ENCODE measurements at places on chromosomes 13 and 19.

- no peak for DNase-seq
Observed at GRCh38 chr13:101493541-101493940, 41.1 kb downstream of the ITGBL1 start.

DNA sequence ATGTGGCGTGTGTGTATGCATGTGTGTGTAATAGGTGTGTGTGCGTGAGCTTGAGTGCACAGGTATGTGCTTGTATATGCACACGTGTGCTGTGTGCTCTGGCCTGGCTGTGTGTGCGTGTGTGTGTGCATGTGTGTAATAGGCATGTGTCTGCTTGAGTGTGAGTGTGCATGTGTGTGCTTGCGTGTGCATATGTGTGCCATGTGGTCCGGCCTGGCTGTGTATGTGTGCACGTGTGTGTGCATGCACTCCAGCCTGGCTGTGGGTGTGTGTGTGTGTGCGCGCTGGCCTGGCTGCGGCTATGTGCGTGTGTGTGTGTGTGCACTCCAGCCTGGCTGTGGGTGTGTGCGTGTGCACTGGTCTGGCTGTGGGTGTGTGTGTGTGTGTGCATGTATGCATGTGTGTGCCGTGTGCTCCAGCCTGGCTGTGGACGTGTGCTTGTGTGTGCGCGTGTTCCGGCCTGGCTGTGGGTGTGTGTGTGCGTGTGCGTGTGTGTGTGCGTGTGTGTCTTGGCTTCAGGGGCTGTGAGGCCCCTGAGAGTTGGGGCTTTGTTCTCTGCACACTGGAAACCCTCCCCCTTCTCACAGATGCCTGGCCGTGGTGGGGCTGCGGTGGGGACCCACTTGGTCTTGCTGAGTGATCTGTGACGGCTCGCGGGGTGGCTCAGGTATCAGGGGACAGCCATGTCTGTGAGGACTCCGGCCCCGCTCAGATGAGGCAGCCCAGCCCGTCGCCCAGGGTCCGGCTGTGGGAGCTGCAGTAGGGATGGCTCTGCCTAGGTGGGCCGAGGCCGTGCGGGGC lies 8.2 kb downstream of the SPPL2B start:
- DNase-seq = no peak

- DNase-seq = no peak
Observed at GRCh38 chr13:89695343-89696257, 1651.9 kb upstream of the MIR17HG start.

DNA sequence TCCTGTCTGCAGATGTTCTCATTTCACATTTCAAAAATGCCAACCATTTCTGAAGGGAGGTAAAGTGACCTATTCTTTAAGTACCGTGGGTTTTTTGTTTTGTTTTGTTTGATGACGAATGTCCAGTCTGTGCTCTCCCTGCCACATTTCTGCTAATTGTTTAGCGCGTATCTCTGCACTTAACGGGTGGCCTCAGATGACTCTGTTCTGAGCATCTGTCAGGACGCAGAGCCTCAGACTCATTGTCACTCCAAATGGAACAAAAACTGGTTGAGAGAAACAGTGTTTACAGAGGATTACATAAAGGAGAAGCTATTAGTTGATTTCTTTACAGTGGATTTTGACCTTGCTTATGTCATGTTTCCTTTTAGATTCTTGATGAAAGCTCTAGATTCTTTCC lies 23.7 kb downstream of the TPP2 start:
- DNase-seq = no peak

GRCh38 chr13:38417727-38418126 lies 68.1 kb downstream of the UFM1 start:
- no peak for DNase-seq

- DNase-seq = no peak
Observed at GRCh38 chr13:83621765-83622421, 260.4 kb downstream of the SLITRK1 start.

DNA sequence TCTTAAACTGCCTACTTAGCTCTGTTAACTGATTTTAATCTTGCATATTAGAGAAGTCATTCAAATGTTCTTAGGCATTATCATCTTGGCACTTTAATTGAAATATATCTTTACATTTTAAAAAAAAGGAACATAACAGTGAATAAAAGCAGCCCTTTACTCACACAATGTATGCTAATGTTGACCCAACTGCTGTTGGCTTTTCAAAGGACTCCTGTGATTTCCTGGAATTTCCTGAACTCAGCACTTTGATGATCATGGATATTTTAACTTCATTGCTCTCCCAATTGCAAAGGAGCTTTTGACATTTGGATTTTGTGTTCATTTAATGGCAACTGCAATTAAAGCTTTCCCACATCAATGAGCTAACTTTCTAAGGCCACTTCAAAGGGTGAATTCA lies 1230.3 kb downstream of the DIAPH3 start:
- no peak for DNase-seq

DNA sequence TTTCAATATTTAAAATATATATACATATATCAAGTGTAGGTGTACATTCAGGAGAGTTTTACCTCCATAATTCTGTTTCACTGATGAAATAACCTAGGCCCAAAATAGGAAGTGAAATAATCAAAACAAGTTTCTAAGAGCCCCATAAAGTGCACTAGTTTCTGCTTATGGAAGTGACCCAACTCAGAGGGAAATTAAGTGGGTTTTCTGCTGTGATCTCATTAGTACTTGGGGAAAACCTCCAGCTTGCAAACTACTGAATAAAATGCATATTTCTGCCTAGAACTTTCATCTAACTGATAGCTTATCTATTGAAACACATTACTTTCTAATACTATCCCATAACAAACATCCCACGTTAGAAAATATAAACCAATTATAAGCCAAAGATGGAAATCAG lies 45.4 kb upstream of the MIR17HG start:
- no peak for DNase-seq

DNA sequence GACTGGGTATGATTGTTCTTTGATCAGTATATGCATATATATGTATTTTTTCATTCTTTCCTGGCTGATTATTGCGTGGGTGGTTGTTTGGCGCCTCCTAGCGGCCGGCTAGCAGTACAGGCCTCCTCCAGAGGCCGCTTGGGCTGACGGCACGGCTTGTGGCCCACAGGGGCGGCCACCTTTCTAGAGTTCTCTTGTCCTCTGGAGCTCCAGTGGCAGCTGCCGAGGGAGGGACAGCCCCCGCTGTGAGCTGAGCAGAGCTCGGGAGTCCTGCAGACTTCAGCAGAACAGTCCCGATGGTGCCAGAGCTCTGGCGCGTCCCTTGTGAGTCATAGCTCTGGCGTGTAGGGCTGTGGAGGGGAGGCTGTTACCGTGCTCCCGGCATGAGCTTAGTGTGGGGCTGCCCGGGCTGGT lies 22.5 kb upstream of the ZNF429 start:
- DNase-seq = peak; percentile 39

- peak; percentile 95 for DNase-seq
Observed at GRCh38 chr19:18294467-18294864, 13.0 kb upstream of the JUND start.

DNA sequence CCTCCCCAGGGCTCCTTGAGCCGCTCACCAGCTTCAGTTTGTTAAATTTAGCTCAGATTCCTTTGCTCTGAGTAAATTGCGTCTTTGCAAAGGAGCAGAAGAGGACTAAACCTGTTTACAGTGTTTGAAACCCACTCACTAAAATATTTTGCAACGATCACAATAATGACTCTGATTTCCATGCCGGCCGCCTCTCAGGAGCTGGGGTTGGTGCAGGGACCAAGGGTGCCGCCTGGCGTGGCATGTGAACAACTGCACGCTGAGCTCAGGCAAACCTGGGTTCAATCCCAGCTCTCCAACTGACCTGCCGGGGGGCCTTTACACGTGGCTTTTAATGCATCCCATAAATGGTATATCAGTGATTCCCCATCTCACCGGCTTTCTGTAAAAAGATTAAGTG lies 68.7 kb upstream of the CACNA1A start:
- DNase-seq = no peak

- no peak for DNase-seq
Observed at GRCh38 chr19:17565611-17566010, 10.2 kb downstream of the COLGALT1 start.

DNA sequence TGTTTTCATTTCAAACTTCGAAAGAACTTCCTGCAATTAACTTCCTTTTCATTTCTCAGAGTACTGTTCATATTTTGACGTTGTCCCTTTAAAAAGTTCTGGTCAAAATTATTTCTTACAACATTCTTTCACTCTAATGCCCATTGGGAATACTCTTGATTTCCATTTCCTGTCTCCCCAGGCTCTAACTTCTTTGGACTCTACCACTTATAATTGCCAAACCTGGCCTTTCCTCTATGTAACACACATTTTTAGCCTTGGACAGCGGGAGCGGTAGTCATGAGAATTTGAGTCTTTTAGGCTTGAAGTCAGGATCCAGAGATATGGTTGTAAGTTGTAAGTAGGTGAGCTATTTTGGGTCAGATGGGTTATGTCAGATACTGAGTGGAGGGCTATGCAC lies 163.5 kb upstream of the SPRY2 start:
- no peak for DNase-seq

GRCh38 chr19:46009530-46010510 lies 13.0 kb downstream of the PGLYRP1 start:
- DNase-seq = peak; percentile 19

- DNase-seq = peak; percentile 74
Observed at GRCh38 chr19:40609561-40610395, 8.6 kb downstream of the LTBP4 start.

GRCh38 chr19:51339313-51339686 lies 2.6 kb downstream of the VSIG10L start:
- DNase-seq = no peak

DNA sequence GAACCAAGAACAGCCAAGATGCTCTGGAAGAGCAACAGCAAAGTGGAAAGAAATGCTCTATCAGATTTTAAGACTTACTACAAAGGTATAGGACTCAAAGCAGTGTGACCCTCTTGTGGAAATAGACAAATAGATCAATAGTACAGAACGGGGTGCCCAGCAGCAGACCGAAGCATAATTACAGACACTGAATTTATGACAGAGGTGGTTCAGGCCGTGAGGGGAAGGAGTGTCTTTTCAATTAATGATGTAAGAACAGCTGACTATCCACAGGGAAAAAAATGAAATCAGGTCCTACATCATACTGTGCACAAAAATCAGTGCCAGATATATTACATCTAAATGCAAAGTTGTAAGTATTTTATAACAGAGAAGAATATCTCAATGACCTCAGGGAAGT lies 95.6 kb downstream of the KATNAL1 start:
- no peak for DNase-seq

DNA sequence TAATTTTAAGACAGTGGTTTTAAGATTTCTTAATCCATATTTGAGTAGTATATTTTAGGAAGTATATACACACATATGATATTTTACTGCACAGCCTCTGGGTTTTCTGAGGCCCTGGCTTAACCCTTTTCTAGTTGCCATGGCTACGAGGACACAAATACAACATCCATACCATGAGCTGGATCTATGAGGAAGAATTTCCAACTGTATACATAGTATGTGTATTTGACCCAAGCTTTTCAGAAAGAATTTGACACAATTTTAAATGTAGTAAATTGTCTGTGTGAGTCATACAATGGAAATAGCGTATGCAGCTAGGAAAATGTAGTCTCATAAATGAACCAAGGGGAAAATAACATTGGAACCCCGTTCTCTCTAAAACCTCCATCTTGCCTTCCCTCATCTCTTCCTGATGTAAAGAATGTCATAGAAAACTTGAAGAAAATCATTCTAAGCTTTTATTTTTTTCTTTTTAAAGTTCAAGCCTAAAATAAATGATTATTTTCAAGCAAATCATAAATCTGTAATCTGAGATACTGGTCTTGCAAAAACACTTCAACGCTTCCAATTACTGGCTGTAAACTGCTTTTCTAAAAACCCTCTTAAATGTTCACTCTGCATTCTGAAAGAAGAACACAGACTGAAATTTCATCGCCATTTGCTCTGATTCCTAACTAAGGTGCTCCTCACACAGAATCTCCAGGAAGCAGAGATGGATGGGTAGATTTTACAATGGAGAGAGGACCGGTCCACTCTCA lies 172.4 kb downstream of the LACC1 start:
- no peak for DNase-seq

DNA sequence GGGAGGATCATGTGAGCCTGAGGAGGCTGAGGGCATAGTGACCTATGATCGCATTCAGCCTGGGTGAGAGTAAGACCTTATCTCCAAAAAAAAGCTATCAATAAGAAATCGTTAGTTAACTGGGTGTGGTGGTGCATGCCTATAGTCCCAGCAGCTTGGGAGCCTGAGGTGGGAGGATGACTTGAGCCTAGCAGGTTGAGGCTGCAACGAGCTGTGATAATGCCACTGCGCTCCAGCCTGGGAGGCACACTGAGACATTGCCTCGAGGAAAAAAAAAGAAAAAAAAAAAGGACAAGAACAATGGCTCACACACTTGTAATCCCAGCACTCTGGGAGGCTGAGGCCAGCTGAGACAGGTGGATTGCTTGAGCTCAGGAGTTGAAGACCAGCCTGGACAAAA lies 16.2 kb downstream of the PSPC1 start:
- DNase-seq = no peak

DNA sequence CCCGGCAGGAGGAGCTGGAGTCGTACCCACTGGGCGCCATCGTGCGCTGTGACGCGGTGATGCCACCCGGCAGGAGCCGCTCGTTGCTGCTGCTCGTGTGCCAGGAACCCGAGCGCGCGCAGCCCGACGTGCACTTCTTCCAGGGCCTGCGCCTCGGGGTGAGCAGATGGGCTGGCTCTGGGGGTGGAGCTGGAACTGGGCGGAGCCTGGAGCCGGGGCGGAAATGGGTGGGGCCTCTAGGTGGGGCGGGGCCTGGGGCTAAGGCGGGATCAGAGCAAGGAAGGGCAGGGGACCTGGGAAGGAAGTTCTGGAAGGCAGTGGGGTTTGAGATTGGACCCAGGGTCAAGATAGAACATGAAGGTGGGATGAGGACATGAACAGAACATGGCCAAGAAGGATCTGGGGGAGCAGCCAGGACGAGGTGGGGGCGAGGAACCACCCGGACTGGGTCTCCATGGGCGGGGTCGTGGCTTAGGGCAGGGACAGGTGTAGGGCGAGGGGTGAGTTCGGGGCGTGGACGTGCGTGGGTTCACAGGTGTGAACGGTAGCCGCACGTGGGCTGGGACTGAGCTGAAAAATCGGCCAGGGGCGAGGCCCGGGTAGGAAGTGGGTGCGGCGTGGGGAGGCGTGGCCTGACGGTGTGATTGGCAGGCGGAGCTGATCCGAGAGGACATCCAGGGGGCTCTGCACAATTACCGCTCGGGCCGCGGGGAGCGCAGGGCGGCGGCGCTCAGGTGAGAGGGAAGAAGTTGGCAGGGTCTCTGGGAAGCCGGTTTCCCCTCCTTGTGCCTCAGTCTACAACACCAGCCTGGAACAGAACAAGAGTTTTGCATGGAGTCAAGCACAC lies 4.7 kb downstream of the EPS8L1 start:
- no peak for DNase-seq

GRCh38 chr19:33535226-33535625 lies 13.6 kb upstream of the PEPD start:
- DNase-seq = no peak

DNA sequence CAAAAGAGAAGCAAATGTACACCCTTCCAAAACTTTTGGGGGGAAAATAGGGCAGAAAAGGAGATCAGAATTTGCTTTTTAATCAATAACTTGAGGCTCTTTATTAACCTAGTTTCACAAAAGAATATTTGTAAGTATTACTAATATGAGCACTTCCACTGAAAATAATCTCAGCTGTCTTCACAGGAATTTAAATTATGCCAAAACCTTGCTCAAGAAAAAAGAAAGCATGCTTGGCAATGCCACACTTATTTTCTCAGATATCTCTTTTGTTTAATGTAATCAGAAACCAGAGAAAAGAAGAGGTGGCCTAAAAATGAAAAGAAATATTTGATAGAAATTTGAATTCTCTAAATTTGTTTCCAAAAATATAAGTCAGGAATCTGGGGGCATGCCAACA lies 234.9 kb upstream of the GPC6 start:
- DNase-seq = no peak

Measured in T-helper 22 cell (primary cell).